Activated CD8-positive, alpha-beta memory T cell treated with anti-CD3 and anti-CD28 coated beads for 1 hour (primary cell): ENCODE measurements at places on chromosomes 1 and 21.

GRCh38 chr1:20997602-20998224 lies 179.0 kb downstream of the EIF4G3 start:
- no peak for DNase-seq

DNA sequence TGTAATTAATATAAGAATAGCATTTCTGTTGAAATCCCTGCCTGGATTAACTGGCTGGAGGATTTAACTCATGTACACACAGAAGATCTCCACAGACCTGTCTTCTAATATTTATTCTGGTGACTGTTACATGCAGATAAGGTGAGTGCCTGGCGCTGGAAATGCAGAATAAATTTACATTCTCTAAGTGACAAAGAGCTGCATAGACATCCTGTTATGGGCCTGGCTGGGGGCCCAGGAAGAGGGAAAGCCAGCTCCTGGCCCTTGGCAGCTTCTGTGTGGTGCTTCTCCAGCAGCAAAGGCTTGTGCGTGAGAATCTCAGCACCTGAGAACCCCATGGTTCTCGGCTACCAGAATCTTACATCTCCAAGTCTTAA lies 446.6 kb downstream of the PTPRU start:
- no peak for DNase-seq

- no peak for DNase-seq
Observed at GRCh38 chr1:232014941-232015340, 388.4 kb downstream of the DISC1 start.

DNA sequence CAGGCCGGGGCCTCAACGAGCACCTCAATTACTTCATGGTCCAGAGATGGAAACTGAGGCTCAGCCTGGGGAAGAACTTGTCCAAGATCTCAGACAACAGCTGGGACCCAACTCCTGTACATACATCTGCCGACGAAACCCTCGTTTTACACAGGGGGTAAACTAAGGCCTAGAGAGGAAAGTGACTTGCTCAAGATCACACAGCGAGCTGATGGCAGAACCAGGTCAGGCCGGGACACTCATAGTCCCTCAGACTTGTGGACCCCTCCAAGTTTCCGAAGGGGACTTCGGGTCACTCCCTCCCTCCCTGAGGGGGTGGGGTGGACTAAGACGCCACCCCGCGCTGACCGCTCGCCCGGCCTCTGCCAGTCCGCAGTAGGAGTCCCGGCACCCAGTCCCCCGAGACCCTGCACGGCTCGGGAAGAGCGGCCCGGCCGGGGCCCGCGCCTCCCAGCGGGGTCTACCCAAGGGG lies 430 bp downstream of the WASF2 start:
- DNase-seq = no peak

DNA sequence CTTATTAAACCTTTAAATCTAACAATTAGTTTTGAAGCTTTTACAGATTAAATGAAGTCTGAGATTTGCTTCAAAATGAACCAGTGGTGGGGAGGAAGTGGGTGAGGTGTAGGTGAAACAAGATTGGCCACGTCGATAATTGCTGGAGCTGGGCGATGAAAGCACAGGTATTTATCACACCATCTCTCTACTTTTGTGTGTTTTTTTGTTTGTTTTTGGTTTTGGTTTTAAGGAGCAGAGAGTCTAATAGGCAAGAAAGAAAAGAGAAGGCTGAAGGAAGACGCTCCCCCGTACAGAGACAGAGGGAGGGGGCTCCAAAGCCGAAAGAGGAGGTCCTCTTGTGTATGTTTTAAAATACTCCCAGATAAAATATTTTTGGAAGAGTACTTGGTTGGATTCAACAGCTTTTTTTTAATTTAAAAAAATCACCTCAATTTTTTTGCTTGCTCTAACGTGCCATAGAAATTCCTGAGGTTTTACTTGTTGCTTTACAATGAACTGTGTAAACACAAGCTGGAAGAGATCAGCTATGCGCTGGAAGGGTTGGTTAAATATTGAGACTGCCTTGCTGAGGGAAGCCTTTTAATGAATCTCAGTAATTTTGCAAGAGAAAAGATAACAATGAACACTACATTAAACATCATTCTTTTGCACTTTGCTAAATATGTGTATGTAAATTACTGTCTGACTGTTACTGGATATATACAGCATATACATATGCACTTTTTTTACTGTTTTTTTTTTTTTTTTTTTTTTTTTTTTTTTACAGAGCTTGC lies 6.7 kb upstream of the LGALS8 start:
- DNase-seq = no peak

DNA sequence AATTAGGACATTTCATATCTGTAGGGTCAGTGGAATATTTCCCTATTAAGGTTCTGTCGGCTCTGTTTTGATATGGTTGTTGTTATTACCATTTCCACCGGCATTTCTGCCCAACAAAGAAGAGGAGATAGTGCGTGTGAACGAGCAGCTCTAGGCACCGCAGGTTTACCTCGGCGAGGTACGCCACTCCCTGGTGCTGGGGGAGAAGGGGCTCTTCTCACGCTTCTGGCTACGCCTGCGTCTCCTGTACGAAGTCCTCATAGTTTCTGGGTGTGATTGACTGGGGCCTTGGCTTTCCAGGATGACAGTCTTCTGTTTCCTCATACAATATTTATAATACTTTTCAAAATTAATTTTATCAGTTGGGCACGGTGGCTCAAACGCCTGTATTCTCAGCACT lies 54.4 kb upstream of the DIP2A start:
- DNase-seq = no peak

GRCh38 chr1:203932556-203932955 lies 71.2 kb downstream of the SNRPE start:
- no peak for DNase-seq

GRCh38 chr1:207402744-207403143 lies 51.4 kb upstream of the CR2 start:
- DNase-seq = no peak

DNA sequence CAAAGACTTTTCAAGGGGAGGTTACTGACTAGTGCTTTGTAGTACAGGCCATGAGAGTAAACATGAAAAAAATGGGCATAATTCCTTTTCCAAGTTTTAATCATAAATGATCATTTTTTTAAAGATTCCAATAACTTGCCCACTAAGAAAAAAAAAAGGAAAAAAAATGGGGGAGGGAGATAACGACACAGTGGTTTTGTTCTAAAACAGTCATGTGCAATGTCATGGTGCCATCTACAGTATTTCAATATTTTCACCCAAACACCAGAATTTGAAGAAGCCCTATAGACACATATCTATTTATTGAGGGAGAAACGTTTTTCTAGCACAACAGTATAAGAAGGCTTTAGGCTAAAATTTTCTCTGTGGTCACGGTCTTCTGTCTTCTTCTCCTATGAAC lies 250.2 kb downstream of the LTN1 start:
- no peak for DNase-seq

DNA sequence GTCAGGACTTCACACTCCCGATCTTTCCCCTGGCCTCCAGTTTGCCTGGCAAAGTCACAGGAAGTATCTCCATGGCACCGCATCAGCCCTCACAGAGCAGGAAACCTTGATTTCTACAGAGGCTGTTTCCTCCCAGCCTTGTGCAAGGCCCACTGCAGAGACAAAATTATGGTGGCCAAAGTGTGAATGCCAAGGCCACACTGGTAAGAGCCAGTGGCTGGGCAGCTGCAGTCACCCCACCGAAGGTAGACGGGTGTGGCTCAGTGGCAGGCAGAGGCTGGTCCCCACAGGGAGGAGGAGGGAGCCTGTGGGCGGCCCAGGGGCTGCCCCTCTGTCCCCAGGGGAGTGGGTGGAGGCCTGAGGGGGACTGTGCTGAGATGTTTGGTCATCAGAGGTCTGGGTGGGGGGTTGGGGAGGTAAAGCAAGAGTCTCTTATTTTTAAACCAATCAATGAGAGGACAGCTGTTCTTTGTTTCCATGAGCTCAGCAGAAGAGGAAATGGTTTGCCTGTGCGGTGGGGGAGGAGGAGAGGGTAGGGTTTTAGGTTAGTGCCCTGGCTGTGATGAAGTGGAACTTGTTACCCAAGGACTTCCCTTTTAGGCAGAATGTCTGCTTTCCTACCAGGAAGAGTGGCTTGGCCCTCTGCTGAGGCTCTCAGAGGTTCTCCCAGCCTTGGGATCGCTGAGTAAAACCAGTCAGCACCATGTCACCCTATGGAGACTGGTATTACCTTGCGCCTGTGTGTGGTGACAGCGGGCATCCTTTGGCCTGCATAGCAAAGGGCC lies 18.0 kb upstream of the BTG2 start:
- DNase-seq = peak; percentile 50

DNA sequence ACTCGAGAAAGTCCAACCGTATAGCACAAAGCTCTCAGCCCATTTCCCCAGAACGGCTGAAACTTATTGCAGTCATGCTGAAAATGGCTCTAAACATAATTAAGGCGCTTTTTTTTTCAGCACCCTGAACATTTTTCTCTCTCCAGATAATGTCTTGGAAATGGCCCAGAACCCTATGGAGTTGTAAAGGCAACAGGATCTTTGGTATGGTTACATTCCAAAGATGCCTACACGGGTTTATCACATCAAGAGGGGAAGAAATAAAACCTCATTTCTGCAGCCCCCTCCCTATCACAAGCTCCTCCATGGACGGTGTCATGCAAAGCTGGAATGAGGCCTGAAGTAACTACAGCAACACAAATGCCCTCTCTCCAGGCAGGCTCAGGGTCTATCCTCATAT lies 126.4 kb upstream of the GALNT2 start:
- no peak for DNase-seq

GRCh38 chr1:187551061-187551460 lies 722.3 kb downstream of the PLA2G4A start:
- DNase-seq = no peak

DNA sequence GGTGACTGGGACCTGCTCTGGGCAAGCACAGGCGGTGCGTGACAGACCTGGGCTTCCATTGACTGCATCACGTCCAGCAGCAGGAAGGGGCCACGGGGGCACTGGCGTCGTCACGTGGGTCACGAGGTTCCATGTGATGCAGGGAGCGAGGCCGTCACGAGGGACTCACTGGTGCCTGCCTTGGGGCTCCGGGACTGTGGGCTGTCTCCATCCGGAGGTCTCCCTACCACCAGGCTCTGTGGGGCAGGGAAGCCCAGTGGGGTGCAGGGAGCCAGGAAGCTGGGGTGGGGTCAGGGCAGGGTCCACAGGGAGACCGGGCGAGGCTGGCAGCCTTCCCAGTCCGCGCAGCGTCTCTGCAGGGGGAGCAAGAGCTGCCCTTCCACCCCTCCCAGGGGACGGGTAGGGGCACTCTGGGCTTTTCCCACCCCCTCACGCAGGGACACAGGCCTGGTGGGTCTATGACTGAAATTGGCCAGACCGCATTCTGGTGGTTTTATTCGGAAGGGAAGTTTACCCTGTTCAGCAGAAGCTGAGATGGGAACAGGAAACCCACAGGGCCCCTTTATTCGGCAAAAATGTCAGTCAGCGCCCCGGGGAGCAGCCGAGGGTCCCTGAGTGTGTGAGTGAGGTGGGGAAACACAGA lies 416 bp upstream of the TNFRSF14 start:
- DNase-seq = no peak

- DNase-seq = no peak
Observed at GRCh38 chr1:234600418-234601281, 9.3 kb downstream of the IRF2BP2 start.

DNA sequence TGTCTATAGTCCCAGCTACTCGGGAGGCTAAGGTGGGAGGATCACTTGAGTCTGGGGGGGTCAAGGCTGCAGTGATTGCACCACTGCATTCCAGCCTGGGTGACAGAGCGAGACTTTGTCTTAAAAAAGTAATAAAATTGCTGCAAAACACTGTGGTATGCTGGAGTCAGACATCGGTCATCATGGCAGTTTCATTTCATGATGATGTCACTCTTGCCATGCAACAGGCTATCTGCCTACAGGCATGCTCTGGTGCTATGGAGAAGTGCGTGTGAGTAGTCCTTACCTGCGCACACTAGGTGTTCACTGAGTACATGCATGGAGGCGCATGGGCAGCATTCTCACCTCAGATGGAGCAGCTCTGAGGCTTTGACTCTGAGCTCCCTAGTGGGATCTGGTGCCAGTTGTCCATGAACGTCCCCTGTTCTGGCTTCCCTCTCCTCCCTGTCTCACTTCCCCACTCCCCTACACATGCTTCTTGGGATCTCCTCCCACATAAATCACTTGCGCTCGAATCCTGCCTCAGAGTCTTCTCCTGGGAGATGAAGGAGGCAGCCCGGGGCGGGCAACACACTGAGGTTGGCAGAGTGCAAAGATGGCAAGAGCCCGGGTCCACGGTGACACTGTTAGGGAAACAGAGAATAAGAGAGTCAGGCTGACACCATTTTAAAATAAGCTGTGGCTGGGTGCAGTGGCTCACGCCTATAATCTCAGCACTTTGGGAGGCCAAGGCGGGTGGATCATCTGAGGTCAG lies 10.4 kb upstream of the CELA3B start:
- no peak for DNase-seq

GRCh38 chr1:8646996-8647395 lies 170.4 kb downstream of the RERE start:
- DNase-seq = no peak

DNA sequence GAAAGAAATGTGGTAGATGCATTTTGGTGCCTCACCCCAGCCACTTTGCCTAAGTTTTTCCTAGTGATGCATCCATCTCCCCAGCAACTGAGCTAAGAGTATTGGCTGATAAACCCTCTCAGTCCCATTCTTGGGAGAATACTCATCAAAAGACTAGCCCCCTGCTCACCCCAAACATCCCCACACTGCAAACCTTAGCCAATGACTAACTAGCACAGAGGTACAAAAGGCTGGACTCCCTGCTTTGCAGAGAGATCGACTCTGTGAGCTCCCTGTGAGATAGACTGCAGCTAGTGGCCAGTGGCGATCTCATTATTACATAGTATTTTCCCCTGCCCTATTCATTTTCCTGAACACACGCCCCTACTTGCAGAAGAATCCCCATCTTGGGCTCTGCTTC lies 155.3 kb downstream of the HHIPL2 start:
- DNase-seq = no peak

DNA sequence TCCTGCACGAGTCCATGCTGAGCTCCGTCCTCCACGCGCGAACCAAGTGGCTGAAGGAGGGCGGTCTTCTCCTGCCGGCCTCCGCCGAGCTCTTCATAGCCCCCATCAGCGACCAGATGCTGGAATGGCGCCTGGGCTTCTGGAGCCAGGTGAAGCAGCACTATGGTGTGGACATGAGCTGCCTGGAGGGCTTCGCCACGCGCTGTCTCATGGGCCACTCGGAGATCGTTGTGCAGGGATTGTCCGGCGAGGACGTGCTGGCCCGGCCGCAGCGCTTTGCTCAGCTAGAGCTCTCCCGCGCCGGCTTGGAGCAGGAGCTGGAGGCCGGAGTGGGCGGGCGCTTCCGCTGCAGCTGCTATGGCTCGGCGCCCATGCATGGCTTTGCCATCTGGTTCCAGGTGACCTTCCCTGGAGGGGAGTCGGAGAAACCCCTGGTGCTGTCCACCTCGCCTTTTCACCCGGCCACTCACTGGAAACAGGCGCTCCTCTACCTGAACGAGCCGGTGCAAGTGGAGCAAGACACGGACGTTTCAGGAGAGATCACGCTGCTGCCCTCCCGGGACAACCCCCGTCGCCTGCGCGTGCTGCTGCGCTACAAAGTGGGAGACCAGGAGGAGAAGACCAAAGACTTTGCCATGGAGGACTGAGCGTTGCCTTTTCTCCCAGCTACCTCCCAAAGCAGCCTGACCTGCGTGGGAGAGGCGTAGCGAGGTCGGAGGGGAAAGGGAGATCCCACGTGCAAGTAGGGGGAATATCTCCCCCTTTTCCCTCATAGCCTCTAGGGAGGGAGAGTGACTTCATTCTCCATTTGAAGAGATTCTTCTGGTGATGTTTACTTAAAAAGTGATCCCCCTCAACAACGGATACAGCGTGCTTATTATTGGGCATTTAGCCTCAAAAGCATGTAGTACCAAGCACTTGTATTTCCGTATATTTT lies 991 bp downstream of the PRMT6 start:
- DNase-seq = no peak

GRCh38 chr1:206568256-206568655 lies 44.0 kb downstream of the EIF2D start:
- no peak for DNase-seq

GRCh38 chr1:236502972-236503639 lies 20.7 kb upstream of the LGALS8 start:
- no peak for DNase-seq
